Effector CD4-positive, alpha-beta T cell (primary cell): ENCODE measurements at places on chromosomes 4 and X.

GRCh38 chr4:25575611-25576010, 80.0 kb upstream of the SLC34A2 start:
- DNase-seq: no peak

DNA sequence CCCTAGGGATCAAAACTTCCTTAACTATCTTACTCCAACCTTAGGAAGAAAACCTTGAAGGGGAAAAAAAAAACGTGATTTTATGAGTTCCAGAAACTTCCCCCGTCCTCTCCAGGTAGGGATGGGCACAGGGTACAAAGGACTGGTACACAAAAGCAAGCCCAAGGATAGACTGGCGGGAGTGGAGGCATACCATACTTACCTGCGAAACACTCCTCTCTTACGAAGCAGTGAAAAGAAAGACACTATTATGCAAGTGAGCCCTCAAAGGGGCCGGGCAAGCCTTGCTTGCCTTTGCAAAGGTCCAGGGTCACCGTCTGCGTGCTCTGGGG, 651 bp downstream of the TSPAN6 start:
- DNase-seq: no peak

DNA sequence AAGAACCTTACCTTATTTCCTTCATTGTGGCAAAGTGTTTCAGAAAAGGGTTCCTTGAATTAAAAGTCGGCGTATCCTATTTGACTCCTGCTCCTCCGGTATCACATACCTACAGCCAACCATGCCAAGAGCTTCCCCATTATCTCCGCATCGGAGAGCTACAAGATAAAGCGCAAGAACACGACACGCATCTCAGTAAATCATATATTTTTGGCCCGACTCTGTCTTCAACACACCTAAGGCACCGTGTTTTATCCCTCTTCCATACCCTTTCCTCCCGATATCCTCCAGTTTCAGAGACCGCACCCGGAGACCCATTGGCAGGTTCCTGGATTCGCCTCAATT, 497 bp upstream of the THAP9 start:
- DNase-seq: no peak

DNA sequence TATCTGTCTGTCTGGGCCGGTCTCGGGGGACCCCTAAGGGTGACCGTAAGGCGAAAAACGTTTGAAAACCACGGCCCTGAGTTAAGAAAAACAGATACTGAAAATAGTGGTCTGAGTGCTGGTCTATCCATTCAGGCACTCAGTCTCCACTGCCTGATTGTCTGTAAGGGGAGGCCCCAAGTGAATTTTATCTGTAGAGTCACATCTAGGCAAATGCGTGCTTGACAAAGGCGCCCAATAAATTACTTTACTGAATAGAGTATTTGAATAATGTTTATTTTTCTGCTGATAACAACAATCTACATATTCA, 465 bp downstream of the HNRNPH2 start:
- DNase-seq: no peak

DNA sequence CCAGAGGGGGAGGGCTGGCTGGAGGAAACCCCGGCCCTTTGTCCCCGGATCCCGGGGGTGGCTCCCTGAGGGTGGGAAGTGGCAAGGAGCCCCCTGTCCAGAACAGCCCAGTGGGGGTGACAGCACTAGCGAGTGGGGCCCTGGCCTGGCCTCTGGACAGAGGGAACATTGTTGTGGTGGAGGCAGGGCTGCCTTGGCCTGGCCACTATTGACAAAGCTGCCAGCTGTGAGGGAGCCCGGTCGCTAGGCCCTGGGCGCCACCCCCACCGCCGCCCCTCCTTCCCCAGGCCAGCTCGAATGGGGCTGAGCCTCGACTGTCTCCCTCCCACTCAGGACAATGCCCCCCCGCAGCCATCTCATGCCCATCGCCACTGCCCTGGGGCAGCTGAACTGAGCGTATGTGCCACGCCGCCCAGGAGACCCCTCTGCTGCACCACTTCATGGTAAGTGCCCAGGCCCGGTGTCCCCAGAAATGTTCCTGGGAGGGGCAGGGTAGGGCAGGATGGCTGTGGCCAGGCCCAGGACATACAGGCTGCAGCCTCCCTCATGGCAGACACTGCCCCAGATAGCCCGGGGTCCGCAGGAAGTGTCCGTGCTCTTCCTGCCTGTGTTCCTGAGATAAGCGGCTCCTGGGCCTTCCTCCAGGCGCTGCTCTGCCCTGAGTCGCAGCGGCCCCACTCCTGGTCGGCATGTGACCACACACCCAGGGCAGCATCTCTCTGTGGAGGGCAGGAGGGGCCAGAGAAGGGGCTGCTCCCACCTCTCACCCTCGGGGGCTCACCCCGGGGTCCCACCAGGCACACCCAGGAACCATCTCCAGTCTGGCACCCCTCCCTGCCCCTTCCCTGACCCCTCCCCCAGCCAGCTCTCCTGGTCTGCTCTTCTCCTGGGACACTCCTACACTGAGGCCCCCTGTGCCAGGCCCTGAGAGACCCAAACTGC, 1.4 kb downstream of the PLXNB3 start:
- DNase-seq: no peak

DNA sequence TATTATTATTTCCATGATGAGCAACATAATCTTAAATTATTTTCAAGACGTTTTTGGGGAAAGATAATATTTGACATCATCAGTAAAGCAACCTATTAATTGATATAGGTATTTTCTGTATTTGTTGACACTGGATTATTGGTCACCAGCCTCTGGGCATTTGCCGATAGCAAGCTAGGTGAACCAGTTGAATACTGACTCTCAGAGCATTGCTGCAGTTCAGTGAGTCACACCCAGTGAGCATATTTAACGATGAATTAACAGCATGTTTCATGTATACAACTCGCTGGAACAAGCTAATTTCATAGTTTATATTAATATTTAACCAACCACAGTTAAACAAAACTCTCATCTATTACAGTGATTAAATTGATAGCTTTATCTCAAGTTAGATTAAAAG, 1006.0 kb upstream of the DIAPH2 start:
- DNase-seq: no peak

GRCh38 chrX:110120025-110120424, 117.1 kb downstream of the TMEM164 start:
- DNase-seq: no peak

DNA sequence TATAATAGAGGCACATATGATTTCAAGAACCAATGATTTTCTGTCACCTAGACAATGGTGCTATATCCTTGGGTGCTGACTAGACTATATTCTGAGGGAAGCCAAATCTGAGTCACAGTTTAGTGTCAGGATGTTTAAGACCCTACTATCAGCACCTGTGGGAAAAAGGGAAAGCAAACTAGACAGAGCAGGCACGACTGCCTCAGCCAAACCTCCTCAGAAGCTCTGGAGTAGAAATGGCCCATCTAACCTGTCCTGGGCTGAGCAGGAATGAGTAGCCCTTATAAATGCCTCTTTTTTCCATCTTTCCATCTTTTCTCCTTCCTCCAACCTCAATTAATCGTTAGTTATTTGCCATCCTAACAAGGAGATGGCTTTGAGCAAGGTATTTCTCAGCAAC, 80.4 kb upstream of the TECRL start:
- no peak for DNase-seq

- peak; percentile 18 for DNase-seq
These were observed 1.5 kb upstream of the NR3C2 start for GRCh38 chr4:148443512-148444295.

DNA sequence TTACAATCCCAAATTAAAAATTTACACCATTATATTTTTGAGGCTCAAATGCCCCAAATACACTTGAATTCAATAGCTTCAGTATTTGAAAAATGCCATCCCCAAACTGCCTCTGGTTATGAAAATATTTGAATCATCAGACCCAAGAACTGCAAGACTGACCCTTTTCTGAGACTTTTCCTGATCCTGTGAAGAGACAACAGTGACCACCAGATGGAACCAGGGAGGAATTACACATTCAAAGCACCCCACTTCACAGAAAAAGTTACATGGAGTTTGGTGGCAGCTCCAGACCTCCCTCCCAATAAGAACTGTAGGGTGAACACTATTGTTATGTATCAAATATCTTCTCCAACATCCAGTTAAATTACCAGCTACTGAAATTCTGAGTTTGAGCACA, 44.0 kb upstream of the SCD5 start:
- no peak for DNase-seq

GRCh38 chr4:105276361-105277104, 129.9 kb downstream of the TET2 start:
- no peak for DNase-seq

- no peak for DNase-seq
These were observed 22.8 kb upstream of the SPON2 start for GRCh38 chr4:1195109-1195671.

GRCh38 chrX:77740376-77740905, 45.6 kb downstream of the ATRX start:
- DNase-seq: no peak

DNA sequence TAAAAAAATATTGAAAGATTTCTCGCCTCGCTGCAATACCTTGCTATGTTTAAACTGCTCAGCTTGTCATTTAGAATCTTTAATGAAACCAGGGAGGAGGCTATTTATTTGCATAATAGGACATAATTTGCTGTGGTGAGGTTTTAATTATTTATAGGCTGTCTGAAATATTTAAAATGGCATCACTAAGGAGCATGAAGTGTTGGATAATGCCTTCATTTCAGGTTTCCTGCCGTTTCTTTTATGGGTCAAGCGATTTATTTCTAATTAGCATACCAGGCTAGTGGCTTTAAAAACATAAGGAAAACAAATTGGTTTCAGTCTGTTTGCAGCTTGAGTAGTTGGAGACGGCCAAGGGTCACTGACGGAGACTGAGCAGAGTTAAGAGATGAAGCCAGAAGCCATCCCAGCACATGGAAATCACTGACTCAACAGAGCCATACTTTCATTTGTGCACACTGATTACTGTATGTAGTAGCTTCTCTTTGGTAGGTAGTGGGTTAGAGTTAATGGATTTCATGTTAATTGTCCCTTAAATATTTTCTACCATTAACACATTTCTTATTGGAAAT, 1962.4 kb upstream of the TENM3 start:
- no peak for DNase-seq

- no peak for DNase-seq
These were observed 77.0 kb upstream of the PGRMC2 start for GRCh38 chr4:128364565-128364964.

GRCh38 chr4:164790249-164790648, 36.3 kb downstream of the SMIM31 start:
- no peak for DNase-seq

DNA sequence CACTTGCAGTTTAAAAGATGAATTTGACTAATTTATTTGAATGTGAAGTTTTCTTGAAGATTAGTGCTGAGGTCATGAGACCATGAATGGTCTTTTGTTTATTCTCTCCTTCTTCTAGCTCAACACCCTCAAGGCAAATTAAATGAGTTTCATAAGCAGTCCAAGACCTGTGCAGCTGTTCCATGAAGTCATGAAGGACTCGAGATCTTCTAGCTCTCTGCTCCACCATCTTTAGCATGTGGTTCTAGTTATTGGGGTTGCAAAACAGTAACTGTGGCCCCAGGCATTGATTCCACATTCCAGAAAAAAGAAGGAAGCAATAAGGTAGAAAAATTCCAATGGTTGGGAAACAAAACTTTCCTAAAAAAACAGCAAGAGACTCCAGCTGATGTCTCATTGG, 84.2 kb upstream of the HS3ST1 start:
- no peak for DNase-seq

DNA sequence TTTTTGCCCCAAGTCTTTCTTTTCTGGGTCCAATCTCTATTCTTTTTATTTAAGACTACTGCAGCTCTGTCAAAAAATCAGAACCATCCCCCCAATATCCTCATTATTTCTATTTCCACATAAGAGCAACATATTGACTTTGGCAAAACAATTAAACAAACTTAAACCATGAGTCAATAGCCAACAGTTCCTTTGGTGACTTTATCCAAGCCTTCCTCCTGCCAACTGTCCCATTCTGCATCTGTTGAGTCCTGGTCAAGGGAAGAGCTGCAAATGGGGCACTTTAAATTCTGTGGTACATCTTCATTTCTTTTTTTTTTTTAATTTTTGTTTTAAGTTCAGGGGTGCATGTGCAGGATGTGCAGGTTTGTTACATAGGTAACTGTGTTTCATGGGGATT, 1875.0 kb upstream of the PCDH7 start:
- no peak for DNase-seq
